RWPE1 (cell line): ENCODE measurements at places on chromosomes 16 and 17.

- DNase-seq: no peak
Measured at GRCh38 chr16:54503856-54504219, 217.3 kb upstream of the IRX3 start.

DNA sequence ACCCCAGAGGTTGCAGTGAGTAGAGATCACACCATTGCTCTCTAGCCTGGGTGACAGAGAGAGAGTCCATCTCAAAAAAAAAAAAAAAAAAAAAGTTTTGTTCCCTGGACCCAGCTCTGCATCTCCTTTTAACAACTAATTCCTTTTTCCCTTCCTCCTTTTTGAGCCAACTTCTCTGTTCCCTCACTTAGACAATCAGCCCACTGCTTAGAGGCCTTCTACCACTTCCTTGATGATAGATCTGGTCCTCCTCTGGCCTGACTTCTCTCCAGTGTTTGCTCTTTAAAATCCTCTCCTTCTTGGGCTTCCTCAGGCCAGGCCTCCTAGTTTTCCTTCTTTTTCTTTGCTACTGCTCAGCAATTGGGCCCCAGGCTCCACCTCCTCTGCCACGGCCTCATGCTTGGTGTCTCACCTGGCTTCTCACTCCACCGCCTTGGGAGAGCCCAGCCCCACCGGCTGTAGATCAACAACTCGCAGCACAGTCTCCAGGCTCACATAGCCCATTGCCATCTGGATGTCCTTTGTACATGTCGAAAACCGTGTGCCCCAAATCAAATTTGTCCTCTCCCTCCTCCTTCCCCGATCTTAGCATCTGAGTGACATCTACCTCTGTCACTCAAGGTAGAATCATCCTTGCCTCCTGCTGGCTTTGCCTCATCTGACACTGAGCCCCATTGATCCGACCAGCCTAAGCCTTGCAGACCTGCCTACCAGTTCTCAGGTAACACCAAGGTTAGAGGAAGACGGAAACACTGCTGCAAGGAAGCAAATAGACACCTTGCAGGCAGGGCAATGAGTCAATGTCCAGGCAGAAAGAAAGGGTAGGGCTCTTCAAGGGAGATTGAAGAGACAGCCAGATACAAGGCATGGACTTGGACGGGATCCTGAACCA is 17.4 kb downstream of the ARHGAP27 start:
- DNase-seq: no peak

DNA sequence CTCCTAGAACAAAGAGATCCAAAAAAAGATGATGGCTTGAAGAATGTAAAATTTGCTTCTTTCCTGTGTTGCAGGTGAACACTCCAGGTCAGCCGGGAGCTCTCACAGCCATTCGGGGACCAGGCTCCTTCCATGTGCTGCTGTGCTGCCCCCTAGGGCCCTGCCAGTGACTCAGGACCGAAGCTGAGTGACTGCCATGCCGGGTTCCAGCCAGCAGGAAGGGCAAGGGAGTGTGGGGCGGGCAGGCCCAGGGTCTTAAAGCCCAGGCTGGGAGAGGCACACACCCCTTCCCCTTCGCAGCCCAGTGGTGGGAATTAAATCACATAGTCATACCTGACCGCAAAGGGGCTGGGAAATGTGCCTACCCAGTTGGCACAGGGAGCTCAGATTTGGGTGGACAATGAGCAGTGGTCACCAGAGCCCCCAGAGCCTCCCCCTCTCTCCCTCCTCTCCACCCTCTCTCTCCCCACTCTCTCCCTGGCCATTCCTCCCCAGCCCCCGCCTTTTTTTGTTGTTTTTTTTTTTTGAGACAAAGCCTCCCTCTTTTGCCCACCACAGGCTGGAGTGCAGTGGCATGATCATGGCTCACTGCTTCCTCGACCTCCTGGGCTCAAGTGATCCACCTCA is 11.5 kb downstream of the EPOP start:
- DNase-seq: peak; percentile 56

- DNase-seq: no peak
Measured at GRCh38 chr16:63129411-63130125, 1093.3 kb upstream of the CDH8 start.

- no peak for DNase-seq
Measured at GRCh38 chr16:17496891-17497290, 26.1 kb upstream of the XYLT1 start.

GRCh38 chr16:74046524-74046923 is 250.1 kb upstream of the PSMD7 start:
- DNase-seq: no peak

GRCh38 chr17:56497132-56497531 is 96.4 kb upstream of the NOG start:
- DNase-seq: no peak

- peak; percentile 77 for DNase-seq
Measured at GRCh38 chr16:83928341-83929055, 24.5 kb upstream of the OSGIN1 start.

DNA sequence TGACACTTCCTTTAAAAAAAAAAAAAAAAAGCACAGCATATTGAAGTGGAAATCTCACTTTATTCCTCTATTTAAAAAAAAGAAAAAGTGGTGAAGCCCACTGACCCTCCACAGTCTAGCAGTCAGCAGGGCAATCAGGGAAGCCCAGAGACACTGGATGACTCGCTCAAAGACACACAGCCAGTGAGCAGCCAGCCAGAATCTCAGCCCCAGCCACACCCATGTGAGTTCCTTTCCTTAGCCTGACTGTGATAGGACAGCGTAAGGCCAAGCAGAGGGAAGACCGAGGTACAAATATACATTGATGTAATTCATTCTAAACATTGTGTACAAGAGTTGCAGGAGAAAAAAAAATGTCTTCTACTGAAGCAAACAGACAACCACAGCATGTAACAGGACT is 22.5 kb downstream of the XPO6 start:
- no peak for DNase-seq

- no peak for DNase-seq
Measured at GRCh38 chr16:11245988-11246387, 10.0 kb downstream of the SOCS1 start.

DNA sequence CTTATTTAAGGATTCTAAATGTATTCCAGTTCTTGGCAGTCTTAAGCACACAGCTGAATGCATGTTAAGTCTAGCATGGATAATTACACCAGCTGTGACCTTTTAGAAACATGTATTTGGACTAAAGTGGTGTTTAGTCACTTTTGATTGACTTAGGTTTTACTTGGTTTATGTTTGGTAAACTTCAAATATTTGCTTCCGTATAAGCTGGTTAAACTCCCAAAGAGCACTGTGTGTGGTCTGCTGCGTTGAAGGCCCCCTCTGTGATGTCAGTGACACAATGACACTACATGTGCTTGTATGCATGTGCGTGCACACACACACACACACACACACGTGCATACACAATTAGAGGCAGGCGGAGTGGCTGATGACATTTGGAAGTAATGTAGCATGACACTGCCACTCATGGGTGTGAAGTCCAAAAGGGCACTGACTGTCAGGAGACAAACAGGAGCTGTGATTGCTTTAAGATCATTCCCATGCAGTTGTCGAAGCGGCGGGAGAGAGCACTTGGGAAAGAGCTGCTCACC is 156.1 kb upstream of the CDH13 start:
- DNase-seq: no peak

- no peak for DNase-seq
Measured at GRCh38 chr16:27237219-27238015, 31.2 kb downstream of the NSMCE1 start.

- no peak for DNase-seq
Measured at GRCh38 chr17:146546-146945, 9.2 kb downstream of the SCGB1C2 start.

DNA sequence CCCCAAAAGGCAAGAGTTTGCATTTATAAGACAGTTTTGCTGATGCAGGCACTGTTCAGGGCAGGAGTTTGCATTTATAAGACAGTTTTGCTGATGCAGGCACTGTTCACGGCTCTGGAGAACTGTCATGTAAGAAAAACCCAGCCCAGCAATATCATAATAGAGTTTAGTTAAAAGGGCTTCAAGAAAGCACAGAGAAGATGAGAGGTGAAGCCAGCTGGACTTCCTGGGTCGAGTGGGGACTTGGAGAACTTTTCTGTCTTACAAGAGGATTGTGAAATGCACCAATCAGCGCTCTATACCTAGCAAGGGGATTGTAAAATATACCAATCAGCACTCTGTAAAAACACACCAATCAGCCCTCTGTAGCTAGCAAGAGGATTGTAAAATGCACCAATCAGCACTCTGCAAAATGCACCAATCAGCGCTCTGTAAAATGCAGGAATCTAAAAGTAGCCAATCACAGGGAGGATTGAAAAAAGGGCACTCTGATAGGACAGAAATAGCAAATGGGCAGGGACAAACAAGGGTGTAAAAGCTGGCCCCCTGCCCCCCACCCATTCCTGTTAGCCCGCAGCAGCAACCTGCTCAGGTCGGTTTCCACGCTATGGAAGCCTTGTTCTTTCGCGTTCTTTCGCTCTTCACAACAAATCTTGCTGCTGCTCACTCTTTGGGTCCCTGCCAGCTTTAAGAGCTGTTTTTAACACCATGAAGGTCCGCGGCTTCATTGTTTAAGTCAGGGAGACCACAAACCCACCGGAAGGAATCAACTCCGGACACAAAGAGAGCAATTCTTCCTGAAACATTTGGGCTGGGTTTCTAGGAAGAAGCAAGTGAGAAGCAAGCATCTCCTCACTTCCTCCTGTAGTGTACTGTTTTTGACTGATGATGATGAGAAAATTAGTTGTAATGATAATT is 1.8 kb upstream of the CBX1 start:
- no peak for DNase-seq

DNA sequence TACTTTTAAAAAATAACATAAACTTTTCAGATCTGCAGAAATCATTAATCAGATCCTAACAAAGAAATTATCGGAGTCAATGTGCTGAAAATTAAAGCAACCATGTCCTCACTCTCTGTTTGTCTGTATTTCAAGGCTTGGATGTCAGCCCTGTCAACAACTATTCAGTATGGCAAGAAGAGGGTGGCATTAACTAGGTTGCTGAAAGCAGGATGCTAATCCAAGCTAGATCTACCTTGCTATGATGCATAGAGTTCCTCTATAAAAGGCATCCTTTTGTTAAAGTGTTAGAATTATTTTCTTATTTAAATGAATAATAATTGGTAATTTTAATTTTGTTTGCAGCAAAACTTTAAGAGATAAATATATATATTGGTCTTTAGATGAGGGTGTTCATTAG is 800.8 kb downstream of the CDH11 start:
- DNase-seq: no peak

DNA sequence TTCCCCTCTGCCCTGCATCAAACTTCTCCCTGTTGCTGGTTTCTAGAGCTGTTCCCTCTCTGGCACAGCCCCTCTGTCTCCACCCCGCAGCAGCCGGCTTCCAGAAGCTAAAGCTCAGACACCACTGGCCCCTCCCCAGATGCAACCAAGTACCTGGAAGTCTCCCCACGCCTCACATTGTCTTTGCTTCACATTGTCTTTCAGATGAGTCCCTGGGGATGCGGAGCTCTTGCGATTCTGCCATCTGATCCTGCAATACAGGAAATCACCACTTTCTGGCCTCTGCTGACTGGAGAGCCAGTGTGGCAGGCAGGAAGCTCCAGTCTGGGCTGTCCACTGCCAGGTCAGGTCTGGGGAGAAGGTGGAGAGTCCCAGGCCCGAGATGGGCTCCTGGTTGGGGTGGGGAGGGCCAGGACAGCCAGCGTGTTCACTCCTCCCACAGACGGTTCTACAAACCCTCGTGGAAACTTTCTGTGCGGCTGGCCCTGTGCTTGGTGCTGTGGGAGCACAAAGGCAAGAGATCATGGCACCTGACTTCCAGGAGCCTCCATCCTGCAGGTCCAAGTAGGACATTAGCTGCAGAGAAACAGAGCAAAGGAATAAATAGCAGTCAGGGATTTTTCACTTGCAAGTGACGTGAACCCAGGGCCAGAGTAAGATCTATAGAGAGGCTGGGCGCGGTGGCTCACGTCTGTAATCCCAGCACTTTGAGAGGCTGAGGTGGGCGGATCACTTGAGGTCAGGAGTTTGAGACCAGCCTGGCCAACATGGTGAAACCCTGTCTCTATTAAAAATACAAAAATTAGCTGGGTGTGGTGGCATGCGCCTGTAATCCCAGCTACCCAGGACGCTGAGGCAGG is 47.9 kb upstream of the MAP3K14 start:
- no peak for DNase-seq

DNA sequence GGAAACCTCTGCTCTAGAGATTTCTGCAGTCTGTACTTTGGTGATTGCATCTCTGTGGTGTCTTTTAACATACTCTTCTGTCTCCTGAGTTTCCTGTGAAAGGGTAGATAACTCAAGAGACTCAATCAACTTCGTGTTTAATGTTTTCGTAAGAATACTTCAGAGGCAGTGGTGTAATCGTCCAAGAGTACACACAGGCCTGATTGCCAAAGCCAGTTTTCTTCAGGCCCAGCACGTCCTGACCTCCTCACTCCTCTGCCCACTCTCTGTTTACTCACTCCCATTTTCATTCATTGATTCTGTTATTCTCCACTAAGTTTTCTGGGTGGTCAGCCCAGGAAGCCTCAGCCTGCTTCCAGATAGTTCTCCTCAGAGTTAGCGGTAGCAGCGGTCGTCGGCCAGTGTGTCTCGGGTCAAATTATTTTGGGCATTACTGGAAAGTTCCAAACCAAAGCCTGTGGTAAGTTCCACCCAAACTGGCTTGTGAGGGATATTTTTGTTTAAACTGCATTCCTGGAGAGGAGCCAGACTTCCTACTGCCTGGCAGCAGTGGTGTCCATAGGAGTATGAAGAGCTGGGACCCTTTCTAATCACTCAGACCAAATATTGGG is 293.2 kb downstream of the WWOX start:
- DNase-seq: no peak

DNA sequence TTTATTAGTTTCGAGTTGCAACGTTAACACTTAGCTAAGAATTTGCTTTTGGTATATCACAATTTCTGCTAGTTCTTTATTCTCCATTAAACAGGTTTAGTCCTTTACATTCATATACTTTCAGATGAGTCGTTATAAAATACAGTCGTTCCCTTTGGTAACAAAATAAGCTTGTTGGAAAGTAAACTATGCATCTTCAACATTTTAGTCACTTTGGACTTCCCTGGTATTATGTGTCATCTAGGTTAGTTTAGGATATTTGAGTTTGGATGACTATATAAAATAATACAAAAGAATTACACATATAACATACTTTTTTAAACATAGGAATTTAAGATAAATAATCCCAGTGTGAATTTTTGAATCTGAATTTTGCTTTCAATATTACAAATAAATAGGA is 351.5 kb downstream of the BCAS3 start:
- no peak for DNase-seq

DNA sequence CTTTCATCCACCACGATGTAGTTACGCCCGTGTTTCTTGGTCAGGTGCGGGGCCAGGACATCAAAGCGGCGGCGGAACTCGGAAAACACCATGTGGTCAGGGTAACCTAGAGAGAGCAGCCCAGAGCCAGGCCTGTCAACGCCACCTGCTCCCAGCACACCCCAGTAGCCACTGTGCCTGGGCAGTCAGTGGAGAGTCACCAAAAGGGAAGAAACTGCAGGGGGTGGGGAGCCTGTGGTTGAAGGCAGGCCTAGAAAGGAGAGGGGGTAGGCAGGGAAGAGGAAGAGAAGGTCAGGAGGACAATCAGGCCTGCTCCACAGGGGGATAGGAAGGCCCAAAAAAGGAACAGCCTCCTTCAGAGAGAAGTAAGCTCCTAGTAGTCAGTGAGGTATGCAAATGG is 64.1 kb downstream of the PIPOX start:
- DNase-seq: no peak
